Panc1 (cell line): ENCODE measurements at places on chromosomes 6 and 20.

- DNase-seq = no peak
These were observed 150.7 kb downstream of the CD24 start for GRCh38 chr6:106823732-106824351.

DNA sequence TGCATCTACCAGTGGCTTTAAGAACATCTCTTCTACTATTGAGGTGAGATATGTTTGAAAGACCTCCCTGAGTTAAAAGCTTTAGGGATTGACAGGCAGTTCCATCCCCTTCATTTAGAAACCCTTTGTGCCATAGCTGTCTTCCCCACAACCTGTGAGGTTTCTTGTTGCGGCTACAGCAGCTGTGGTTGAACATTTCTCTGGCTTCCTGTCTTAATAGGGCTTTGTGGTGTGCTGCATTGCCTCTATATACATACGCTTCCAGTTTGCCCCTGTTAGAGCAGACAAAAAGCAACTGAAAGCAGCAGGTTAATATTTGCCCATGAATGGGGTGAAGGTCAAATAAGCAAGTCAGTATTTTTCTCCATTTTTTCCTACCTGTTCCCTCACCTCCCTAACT lies 210.2 kb downstream of the TMEM200A start:
- DNase-seq = no peak

DNA sequence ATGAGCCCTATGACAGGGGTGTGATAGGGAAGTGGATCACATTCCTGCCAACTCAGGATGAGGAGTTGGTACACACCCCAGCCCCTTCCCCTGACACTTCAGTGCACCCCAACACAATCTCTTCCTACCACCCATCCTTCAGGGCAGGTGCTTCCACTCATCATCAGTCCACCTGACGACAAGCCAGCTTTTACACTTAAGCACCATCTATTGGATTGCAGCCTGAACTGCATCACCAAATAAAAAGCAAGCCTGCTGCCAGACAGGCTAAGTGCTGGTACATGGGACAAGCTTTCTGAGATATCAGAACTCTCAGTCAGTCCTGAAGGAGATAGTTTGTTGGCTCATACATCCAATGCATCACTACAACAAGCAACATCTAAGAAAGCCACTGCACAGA lies 69.0 kb upstream of the TMEM200A start:
- no peak for DNase-seq

DNA sequence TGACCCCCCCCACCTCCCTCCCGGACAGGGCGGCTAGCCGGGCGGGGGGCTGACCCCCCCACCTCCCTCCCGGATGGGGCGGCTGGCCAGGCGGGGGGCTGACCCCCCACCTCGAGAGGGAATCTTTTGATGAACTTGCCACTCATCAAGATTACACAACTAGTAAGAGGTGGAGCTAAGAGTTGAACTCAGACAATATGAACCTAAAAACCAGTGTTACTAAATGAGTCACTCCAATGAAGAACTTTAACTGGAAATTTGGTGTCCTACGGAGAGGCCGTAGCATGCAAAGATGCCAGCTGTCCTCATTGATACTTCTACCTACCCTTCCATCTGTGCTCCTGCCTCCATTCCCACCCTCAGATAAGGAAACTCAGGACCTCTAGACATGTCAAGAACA lies 42.8 kb downstream of the PFDN4 start:
- DNase-seq = no peak

GRCh38 chr6:15586503-15586902 lies 76.3 kb downstream of the DTNBP1 start:
- DNase-seq = no peak

- no peak for DNase-seq
These were observed 42.5 kb upstream of the BMP5 start for GRCh38 chr6:55917751-55918415.

DNA sequence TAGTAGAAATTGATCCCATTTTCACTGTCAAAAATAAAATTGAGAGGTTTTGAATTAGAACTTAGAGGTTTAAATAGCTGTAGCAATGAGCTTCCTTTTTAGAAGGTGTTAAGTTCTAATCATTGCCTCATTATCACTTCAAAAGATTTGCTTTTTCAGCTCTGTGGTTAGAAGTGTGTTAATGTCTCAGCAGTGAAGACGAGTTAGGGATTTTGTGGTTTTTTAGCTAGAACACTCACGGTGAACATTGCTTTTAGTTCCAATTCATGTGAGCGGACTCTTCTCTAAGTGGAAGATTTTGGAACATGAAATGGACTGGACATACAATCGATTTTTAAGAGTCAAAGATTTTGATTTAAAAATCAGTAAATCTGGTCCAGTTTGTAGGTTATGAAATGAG lies 12.7 kb upstream of the IFNGR1 start:
- DNase-seq = no peak

DNA sequence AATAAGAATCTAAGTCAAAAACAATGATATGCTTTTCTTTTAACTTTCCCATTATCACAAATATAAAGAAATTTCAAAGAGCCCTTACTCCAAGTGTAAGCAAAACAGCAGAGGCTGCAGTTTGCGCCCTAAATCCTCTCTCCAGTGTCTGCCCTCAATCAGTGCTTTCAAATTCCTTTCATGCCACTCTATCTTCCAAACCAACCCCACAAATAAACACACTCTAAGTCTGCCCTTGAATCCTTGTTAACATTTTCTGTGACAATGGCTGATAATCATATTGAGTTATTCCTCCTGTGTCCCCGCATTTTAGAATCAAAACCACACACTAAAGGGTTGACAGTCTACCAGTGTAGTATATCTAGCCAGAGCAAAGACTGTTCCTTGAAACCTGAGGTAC lies 317.9 kb upstream of the MARCKS start:
- no peak for DNase-seq

- DNase-seq = no peak
These were observed 23.6 kb upstream of the MDFI start for GRCh38 chr6:41614715-41615114.

DNA sequence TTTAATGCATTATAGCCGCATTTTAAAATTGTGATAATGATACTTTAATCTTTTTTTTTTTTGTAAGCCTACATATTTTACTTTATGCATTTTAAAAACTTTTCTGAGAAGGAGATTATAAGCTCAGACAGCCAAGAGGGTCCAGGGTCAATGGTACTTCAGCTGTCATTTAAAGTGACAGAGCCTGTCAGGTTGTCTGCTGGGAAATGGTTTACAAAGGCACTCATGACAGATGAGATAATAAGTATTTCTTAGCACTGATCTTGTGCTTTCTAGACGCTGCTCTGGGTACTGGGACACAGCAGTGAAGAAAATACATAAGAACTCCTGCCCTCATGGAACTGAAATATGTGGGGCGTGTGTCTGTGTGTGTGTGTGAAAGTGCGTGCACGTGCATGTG lies 19.6 kb downstream of the LAMP5 start:
- DNase-seq = no peak

GRCh38 chr6:67956352-67956751 lies 678.7 kb upstream of the ADGRB3 start:
- no peak for DNase-seq

DNA sequence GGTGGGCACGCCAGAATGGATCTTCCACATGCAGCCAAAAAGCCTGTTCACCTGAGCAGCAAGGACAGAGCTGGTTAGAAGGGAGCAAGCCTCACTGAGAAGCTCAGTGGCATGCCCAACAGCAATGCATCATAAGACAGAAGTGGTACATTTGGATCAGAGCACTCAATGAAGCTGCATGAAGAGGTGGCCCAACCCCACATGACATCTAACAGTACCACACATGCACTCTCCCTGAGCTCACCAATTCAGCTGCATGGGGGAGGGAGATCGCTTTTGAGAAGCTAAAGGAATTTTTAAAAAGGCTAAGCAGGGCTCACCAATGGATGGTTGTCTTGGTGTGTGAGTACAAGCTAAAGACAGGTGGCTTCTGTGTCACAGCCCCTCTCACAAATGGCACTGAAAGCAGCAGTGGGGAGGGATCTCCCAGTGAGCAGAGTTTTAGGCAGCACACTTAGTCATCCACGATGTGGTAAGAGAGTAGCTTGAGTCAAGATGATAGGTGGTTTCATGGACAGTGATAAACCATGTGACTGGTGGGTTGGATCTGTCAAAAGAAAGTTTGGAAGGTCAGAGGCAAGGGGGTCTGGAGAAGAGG lies 166.6 kb upstream of the TAB2 start:
- DNase-seq = no peak
